ENCODE measurements at places on chromosomes 5 and 9.

- DNase-seq = no peak
Observed at GRCh38 chr9:124010665-124011321, 775 bp upstream of the LHX2 start.

- no peak for DNase-seq
Observed at GRCh38 chr9:118967901-118968300, 401.3 kb downstream of the BRINP1 start.

- no peak for DNase-seq
Observed at GRCh38 chr9:22175972-22176545, 167.0 kb upstream of the CDKN2B start.

DNA sequence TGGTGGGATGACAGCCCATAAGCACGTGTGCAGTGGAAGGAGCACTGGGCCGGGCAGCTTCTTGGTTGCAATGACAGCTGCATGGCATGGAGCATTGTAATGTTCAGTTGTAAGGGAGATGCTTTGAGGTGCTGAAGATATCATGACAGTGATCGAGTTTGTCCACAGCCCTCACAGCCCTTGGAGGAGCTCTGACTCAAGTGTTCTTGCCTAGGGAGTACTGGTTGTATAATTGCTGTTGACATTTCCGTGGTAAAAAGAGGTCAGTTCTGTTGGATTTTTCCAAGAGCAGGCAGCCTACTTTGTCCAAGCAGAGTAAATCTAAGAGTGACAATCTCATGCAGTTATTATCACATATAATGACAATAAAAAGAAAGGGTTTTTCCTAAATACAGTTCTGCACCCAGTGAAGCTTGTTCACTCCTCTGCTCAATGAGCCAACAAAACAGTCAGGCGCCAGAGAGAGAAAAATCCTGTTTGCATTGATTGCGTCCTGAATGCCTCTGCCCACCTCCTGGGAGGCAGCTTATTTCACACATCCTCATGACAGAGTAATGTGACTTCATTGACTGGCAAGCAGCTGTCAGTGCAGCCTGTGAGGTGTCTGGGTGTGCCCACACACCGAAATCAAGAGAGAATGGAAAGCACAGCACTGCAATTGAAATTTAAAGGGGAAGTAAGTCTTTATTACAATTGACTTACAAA is 248.0 kb downstream of the NTRK2 start:
- DNase-seq = peak; percentile 33

GRCh38 chr5:146607659-146608332 is 91.8 kb upstream of the GPR151 start:
- no peak for DNase-seq

GRCh38 chr5:33306758-33307157 is 134.0 kb upstream of the TARS1 start:
- DNase-seq = peak; percentile 54

DNA sequence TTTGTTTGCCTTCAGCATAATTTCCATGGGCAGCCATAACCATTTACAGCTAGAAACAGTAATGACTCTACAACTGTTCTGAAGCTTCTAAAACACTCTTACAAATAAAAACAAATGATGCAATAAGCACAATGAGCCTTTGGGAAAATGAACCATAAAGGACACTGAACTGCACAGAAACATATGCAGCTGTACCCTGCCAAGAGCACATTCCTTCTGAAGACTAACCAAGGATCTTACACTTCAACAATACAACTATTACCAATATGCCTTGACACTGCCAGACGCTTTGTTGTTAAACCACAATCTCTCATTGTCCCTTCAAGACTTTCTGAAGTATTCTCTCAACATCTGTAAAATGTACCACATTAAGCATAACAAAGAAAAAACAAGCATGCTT is 104.2 kb upstream of the HMHB1 start:
- DNase-seq = peak; percentile 68

DNA sequence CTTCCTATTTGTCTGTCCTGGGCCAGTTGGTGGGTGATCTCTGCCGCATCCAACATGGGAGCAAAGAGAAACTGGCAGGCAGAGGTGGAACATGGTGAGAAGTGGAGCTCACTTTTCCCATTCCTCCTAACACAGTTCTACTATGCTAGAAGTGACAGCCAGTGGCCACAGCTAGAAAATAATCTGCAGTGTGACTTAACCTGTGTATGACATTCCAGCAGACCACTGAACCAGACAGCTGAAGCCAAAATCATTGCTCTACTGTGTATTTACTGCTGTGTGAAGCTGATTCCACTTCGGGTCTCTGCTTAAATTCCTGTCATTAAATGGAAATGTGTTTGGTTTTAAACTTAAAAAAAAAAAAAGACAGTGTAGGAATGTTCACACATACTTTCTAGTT is 523.0 kb downstream of the MTRR start:
- peak; percentile 53 for DNase-seq

GRCh38 chr5:56659971-56660370 is 155.4 kb upstream of the MAP3K1 start:
- DNase-seq = no peak

DNA sequence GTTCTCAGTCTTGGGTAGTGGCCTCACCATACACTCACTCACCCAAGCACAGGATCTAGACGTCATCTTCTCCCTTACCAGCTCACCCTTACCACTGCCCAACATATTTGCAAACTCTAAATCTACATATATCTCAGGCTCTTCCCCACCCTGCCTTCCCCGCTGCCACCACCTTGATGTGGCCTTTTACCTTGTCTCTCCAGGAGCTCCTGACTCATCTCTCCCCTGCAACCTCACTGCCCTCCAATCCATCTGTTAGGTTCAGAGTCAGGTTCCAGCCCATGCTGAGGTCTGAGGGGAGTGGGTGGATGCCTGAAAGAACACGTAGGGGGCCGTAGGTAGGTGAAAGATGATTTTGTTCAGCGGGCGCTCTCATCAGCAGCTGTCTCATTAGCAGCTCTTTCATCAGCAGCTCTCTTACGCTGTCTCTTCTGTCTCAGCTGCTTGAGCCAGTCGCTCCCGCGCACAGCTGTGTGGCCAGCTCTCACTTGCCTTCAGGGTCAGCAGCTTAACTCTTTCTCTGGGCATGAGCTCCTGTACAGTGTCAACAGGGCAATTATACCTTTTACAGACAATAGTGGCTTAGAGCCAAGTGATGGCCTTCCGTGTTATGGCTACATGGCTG is 23.1 kb upstream of the CKMT2 start:
- no peak for DNase-seq

DNA sequence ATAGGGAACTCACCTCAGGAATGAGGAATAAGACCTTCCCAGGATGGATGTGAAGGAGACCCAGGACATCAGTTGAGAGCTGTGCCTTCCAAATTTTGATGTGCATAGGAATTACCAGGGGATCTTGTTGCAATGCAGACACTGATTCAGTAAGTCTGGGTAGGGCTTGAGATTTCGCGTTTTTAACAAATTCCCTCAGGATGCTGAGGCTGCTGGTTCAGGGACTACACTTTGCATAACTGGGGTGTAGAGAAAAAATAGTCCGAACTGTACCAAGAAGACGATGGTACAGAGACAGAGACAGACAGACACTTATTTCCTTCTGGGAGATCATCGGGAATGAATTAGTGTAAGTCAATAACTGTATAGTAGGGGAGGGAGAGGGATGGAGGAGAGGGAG is 82.3 kb upstream of the FREM1 start:
- DNase-seq = no peak

DNA sequence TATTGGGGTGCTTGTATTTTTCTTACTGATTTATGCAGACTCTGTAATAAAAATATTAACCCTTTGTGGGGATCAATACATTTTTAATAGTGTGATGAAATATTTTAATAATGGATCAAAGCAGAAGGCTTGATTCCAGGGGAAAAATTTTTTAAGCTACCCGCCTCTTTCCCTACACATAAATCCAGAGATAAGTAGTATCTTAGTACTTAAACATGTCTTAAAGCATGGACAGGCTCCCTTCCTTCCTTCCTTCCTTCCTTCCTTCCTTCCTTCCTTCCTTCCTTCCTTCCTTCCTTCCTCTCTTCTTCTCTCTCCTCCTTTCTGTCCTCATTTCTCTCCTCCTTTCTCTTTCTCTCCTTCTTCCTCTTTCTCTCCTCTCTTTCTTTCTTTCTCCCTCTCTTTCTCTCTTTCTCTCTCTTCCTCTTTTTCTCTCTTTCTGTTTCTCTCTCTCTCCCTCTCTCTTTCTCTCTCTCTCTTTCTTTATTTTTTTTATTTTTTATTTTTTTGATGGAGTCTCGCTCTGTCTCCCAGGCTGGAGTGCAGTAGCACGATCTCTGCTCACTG is 78.0 kb upstream of the SPRY4 start:
- no peak for DNase-seq

GRCh38 chr9:123174887-123175518 is 93.4 kb downstream of the STRBP start:
- DNase-seq = no peak

GRCh38 chr5:114316167-114316566 is 45.7 kb upstream of the KCNN2 start:
- no peak for DNase-seq

GRCh38 chr5:111670826-111671492 is 86.0 kb downstream of the NREP start:
- DNase-seq = peak; percentile 87

DNA sequence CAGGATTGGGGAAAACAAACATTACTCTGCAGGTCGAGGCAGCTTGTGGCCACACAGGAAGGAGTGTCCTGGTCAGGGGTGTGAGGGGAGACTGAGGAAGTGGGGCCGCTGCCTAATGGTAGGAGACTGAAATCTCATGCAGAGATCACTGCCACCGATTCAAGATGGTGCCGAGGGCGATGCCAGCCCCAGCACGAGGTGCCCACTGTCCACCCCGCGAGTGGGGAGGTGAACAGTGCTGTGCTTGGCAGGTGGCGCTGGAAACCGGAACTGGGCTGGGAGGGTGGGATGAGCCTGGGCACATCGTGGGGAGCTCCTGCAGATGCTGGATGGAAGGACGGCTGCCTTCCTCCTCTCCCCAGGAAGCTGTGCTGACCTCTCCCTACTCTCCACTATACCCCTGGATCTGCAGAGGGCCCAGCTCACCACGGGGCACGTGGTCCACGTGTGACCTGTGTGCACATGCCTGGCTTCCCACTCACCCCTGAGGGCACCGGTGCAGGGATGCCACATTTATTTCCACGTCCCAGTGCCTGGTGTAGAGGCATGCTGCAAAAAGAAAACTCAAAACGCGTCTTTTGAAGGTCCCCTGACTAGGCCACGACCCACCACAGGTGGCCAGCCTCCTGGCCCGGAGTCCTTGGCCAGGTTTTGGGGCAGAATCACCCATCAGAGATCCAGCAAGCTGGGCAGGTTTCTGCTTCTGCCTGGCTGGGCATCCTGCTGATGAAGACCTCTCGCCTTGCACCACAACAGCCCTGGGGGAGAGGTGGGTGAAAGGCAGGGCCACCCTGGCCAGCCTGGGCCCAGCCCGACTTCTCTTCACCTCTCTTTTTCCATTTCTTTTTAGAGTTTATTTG is 71.7 kb upstream of the FCN1 start:
- no peak for DNase-seq

DNA sequence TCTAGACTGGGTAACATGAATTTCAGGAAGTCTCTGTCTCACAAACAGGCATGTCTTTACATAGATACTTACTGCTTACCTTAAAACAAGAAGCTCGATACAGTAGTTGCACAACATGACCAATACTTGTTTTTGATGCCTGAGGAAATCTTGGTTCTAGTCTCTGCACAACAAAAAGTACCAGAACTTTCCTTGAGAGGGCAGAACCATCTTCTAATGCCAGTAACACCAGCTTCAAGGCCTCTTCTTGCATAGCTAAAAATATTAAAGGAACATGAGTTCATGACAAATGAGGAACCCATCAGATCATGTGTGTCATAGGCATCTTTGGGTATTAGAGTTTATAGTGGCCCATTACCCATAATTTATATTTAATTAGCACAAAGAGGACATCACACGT is 22.0 kb downstream of the RC3H2 start:
- no peak for DNase-seq

- no peak for DNase-seq
Observed at GRCh38 chr5:75522025-75522424, 10.3 kb downstream of the POLK start.

GRCh38 chr5:144189800-144190429 is 19.2 kb downstream of the KCTD16 start:
- DNase-seq = peak; percentile 39

DNA sequence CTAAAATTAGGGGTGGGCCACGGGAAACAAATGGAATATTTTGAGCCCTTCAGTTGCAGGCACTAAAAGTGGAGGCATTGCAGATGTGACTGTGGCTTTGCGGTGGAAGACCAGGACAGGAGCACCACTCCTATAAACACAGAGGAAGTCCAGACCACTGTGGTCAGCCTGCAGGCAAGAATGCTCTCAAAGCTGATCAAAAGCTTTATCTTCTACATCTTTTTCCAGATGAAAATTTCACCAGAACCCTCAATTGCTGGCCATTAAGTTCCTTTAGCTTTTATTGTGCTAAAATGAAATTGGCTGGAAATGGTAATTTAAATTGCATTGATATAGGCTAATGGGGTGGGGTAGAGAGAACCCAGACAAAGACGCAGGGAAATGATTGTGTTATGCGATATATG is 208.8 kb downstream of the ERCC6L2 start:
- no peak for DNase-seq

DNA sequence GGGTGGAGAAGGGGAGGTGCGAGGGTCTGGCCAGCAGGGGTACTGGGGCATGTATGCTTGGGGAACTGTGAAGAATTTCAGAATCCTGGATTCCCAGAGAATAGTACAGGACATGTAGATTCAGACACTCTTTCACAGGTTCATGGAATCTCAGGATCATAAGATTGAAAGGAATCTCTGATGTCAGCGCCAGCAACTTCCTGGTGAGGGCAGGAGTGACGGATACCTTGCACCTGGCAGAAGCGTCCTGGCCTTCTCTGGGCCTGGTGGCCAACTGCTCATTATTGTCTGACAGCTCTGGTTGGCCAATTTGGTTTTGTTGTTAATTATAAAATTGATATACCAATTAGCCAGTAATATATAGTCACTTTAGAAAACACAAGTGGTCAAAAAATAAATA is 6.9 kb downstream of the GM2A start:
- DNase-seq = no peak

DNA sequence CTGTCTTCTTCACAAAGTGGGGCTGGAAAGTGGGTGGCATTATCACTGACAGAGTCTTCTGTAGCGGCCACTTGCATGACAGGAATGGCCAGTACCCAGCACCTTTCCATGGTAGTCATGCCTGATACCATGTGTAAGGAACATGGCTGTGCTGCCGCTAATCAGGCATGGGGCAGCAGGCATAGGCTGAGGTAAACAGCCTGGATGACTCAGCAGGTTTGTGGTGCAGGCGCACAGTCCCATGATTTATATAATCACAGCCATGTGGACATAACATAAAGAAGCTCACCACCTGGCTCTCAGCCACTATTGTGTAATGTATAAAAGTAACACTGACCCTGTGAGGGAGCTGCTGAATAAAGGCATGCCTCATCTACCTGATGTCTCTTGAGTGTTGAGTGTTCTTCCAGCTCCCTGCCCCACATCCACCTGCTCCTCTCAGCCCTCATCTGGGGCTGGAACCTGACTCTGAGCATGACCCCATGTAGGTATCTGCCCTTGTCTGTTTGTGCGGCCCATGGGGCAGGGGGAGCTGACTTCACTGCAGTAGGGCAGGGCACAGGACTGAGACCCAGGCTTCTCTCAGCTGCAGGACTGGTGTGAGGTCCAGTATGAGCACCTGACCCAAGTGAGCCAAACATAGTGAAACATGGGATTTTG is 13.2 kb upstream of the ICE1 start:
- no peak for DNase-seq

- DNase-seq = no peak
Observed at GRCh38 chr5:9564752-9565151, 18.9 kb upstream of the SEMA5A start.

Data from renal cortical epithelial cell (primary cell).